Body of pancreas (tissue), 4 donors: ENCODE measurements at places on chromosomes 11 and 22. TPM values are rescaled to one million over a fixed set of nuclear protein-coding genes. Genes with fewer than 3 reads are reported as not detected.

- no peak for DNase-seq
Observed at GRCh38 chr11:73862986-73863385, 13.7 kb downstream of the COA4 start.

GRCh38 chr11:533586-534395 is 1.6 kb downstream of the HRAS start:
- peak; percentile 13 for DNase-seq

The PNPLA3 gene
- 0.78 TPM for total RNA-seq

DNA sequence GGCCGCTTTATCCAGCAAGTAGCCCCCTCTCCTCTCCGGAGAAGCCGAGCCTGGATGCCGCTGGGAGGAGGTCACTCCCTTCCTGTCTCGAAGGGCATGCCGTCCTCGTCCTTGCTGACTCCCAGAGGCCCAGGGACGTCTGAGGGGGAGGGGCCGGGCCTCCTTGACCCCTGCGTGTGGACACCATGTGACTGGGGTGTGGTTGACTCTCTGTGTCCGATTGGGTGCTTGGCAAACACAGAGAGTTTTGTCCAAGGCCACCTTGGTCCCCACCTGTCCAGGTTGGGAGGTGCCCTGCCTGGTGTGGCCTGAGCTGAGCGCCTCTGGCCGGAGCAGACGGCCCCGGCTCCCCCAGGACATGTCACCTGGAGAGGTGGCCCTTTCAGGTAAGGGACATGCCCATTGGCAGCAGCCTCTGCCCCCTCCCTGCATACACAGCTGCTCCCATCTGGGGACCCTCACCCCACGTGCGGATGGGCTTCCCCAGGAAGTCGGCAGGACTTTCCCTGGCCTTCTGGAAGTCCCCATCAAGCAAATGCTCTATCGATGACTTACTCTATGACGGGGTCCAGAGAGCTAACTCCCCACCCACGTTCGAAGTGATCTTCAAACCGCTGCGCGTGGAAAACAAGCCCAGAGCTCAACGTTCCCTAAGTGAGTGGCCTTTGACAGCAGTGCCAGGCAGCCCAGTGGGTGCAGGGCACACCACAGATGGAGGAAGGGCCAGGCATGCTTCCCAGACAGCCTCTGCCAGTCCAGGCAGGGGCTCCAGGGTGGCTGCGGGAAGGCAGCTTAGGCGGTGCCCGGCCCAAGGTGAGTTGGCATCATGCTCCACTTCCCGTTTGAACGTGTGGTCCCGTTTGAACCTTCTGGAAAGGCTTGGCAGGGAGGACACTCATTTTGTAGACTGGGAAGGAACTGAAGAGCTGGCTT is at the start of gene SMIM38:
Gene SMIM38 (plus strand): TSS at position 634 of the 933 bp plus-strand sequence. CDS start 1,912 bp downstream, outside the sequence.
- peak; percentile 49 for DNase-seq

DNA sequence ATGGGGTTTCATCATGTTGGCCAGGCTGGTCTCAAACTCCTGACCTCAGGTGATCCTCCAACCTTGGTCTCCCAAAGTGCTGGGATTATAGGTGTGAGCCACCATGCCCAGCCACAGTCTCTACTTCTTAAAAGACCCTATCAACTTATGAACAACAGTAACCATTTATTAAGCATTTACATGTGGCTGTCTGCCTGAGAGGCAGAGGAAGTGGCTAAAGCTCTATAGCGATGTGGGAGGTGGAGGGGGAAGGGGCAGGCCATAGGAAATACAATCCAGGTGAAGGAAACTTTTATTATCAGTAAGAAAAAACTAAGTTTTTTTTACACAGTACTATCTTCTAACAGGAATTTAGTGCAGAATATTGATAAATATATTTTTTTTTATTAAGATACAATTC is 87.8 kb upstream of the PHOX2A start:
- no peak for DNase-seq

The MMP11 gene
- 2.0 TPM for total RNA-seq

- peak; percentile 99 for DNase-seq
Observed at GRCh38 chr11:66282468-66283455, 4.8 kb downstream of the CNIH2 start.

DNA sequence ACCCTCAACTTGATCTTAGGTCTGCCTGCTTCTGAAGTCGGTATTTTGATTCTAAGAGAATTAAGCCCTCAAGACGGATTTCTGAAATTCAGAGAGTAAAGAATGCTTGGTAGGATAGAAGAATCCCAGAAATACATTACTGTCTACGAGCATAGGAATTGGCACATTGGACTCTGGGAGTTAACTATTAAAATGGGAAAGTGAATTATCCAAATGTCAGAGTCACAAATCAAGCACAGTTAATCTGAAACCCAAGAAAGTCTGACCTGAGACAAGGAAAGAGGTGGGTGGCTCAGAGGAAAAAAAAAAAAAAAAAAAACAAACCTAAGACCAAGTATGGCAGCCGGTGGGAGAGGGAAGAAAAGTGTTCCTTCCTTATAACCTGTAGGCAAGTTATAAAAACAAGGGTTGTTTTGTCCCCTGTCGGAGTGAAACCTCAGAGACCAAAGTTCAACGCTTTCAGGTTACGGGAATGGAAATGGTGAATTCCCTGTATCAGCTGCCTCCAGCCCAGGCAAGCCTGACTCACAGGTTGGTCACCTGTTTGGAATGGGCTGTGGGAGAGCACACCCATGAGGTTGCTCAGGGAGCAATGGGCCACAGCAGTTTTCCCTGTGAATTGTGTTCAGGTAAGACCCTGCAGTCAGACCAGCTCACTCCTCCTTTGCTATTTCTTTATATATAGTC is 139.0 kb downstream of the ETS1 start:
- peak; percentile 91 for DNase-seq

- no peak for DNase-seq
Observed at GRCh38 chr22:38834215-38834953, 9.4 kb downstream of the NPTXR start.

The NFAM1 gene
- total RNA-seq: 0.66 TPM

DNA sequence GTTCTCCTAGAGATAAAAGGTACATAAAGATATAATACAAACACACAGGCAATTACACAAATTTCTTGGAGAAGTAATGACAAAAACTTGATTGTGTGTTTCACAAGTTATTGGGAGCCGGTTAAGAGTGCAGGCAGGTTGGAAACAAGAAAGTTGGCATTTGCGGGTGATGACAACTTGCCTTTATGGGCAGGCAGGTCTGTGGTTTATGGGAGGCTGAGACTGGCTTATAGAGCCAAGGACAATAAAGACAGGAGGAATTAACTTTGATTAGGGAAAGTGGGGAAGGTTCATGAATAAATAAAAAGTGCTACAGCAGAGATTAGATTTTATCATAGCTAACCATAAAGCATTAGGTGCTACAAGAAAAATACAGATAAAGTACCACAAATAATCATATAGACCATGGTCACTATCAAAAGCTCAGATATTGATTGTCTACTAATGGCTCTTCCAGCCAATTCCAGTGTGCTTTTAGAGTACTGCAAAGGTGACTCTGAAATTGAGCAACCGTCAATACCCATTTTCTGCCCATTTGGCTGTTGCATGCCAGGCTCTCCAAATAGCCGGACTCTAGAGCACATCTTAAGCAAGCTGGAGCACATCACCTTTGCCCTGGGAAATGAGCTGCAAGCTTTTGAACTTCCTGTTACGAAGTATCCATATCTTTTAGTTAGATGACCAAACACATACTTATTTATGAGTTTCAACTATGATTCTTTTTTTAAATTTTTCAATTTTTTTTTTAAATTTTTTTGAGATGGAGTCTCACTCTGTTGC is 33.9 kb upstream of the GAB2 start:
- DNase-seq: no peak

DNA sequence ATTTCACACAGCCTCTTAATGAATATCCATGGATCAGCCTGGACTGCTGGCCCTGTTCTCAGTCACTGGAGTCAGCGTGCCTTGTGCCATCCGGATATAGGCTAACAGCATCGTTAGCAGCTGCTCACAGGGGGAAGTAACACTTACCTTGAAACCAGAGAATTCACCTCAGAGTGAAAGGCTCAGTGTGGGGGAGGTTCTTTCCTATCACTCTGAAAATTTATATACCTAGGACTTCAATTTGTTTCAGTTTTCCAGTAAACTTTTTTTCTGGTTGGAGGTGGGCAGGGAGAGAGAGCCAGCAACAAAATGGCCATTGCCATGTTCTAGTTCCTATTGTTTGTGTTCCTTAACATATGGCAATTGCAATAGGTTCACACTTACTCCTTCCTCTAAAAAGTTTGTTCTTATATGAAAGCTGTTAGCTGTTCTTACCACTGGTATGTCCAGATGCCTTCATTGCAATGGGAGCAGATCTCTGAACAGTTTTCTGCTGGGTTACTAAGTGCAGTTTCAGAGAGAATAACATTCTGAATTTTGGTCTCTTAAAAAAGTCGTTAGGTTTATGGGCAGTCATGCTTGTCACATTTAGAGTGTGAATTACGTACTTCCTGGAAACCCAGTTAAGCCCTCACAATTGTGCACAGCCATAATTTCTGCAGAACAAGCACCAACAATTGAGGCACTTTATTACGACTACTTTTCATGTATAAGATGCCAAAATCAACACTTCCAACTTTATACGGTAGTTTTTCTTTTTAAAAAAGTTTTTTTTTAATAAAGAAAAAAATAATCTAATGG is 247.6 kb downstream of the CADM1 start:
- no peak for DNase-seq

The MUC5AC gene
- total RNA-seq: 1.8 TPM

GRCh38 chr11:19704213-19704612 is 8.4 kb upstream of the NAV2 start:
- no peak for DNase-seq

- peak; percentile 58 for DNase-seq
Observed at GRCh38 chr11:68090706-68091105, 30.5 kb downstream of the CHKA start.

The YPEL1 gene
- 1.6 TPM for total RNA-seq

The LTO1 gene
- total RNA-seq: 26.7 TPM

- no peak for DNase-seq
Observed at GRCh38 chr11:4118107-4118506, 23.5 kb downstream of the RRM1 start.

The BBOX1 gene
- not detected for total RNA-seq

GRCh38 chr22:29798318-29798717 is 31.1 kb downstream of the UQCR10 start:
- DNase-seq: no peak

The WT1 gene
- 1.0 TPM for total RNA-seq

The MMP8 gene
- not detected for total RNA-seq

The NF2 gene
- 26.5 TPM for total RNA-seq

GRCh38 chr22:35966314-35967045 is 62.1 kb downstream of the RBFOX2 start:
- DNase-seq: no peak

- DNase-seq: peak; percentile 65
Observed at GRCh38 chr22:29359469-29359868, 28.9 kb downstream of the AP1B1 start.

DNA sequence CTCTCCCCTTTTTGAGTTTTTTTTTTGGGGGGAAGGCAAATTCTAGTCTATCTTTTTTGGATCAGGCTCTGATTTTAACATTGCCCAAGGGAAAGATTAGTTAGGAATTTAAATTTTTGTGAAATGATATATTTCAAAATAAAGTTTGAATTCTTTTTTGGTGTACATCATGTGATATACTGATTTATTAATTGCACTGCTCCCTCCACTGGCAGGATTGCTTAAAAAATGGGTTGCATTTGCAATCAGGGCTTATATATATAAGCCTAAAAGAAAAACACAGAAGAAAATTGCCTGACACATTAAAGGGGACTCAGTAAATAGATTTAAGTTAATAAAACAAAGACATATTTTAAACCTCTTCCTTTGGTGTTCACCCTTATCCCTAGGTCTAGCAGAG is 1.2 kb downstream of the DYNC2H1 start:
- no peak for DNase-seq

The ACRV1 gene
- not detected for total RNA-seq

- no peak for DNase-seq
Observed at GRCh38 chr11:19963697-19964387, 196.4 kb downstream of the DBX1 start.

GRCh38 chr11:3087821-3088800 is 30.9 kb upstream of the CARS1 start:
- no peak for DNase-seq

GRCh38 chr11:86511086-86511551 is 136.4 kb downstream of the CCDC81 start:
- DNase-seq: no peak

The CARNS1 gene
- total RNA-seq: 2.6 TPM

- no peak for DNase-seq
Observed at GRCh38 chr22:36368359-36368983, 19.3 kb downstream of the MYH9 start.

The KCNQ1 gene
- total RNA-seq: 38.9 TPM

The OR8A1 gene
- not detected for total RNA-seq

GRCh38 chr11:17008099-17008498 is 6.1 kb downstream of the PLEKHA7 start:
- DNase-seq: peak; percentile 75

GRCh38 chr11:75184757-75185425 is 34.0 kb downstream of the SLCO2B1 start:
- no peak for DNase-seq

- DNase-seq: no peak
Observed at GRCh38 chr11:47558695-47559094, 5.8 kb upstream of the CELF1 start.

DNA sequence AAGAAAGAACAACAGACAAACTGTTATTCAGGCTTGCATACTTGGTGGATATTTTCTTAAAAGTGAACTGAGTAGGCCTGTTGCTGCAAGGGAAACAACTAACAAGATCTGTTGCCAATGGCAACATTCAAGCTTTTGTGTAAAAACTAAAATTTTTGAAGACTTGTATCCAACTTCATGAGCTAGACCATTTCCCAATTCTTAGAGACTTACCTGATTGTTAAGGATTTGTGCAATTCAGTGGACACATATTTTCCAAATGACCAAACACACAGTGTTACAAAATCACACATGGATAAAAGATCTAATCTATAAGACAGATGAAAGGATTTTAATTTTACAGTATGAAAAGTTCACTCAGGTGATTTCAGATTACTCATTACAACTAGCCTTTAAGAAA is 564.1 kb downstream of the CNTN5 start:
- no peak for DNase-seq

DNA sequence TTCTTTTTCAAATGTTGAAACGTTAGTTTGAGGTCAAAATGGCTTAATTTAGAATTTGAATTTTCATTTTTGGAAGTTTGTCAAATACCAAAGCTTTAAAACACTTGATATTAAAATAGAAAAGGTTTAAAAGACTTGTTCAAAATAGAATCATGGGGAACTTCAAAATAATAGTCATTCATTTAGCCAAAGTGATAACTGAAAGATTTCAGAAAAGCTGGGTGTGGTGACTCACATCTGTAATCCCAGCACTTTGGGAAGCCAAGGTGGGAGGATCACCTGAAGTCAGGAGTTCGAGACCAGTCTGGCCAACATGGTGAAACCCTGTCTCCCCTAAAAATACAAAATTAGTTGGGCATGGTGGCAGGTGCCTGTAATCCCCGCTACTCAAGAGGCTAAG is 10.9 kb downstream of the GSTP1 start:
- no peak for DNase-seq

The ARHGAP42 gene
- 4.7 TPM for total RNA-seq

GRCh38 chr11:1731451-1732059 is 18.8 kb downstream of the IFITM10 start:
- DNase-seq: no peak

The SYVN1 gene
- total RNA-seq: 41.0 TPM

GRCh38 chr11:77267962-77268361 is 33.5 kb downstream of the GDPD4 start:
- DNase-seq: no peak

GRCh38 chr22:32327066-32327465 is 30.6 kb upstream of the RFPL3 start:
- DNase-seq: no peak
